CD4-positive, alpha-beta memory T cell (primary cell): ENCODE measurements at places on chromosomes 4 and X.

DNA sequence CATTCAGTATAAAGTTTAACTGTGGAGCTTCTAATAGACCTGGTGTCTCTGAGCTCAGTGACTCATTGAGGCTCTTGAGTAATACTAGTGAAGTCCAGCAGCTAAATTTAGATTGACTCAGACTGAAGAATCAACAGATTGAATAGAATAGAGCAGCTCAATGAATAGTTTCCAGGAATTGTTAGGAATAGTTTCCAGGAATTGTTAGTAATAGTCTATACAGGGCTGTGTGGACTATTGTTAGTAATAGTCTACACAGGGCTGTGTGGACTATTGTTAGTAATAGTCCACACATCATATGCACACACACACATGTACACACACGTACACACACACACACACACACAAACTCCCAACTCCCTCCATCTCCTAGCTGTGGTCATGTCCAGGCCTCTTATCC lies 3.0 kb downstream of the GIMD1 start:
- DNase-seq: no peak

DNA sequence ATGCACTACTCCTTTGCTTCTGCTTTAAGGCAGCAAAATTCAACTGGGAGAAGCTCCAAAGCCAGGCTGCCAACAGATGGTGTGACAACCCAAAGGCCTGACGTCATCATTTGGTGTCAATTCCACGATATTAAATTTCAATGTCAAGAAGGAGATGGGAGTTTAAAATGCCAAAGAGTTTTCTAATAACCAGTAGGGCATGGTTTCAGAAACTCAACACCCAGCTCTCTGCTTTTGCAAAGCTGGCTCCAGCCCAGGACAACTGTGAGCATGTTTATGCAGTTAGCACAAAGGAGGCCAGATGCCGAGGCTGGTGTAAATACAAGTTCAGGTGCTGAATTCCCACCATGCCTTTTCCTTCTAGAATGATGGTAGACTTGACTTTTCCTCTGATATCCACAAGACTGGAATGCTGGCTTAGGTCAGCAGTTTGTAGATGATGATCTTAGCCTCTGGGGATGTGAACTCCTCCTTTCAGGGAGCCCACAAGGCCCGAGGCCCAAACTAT lies 67.3 kb downstream of the AFAP1 start:
- DNase-seq: no peak

GRCh38 chr4:151091047-151091446 lies 8.4 kb upstream of the RPS3A start:
- no peak for DNase-seq

GRCh38 chr4:156193106-156193505 lies 239.4 kb upstream of the CTSO start:
- no peak for DNase-seq

DNA sequence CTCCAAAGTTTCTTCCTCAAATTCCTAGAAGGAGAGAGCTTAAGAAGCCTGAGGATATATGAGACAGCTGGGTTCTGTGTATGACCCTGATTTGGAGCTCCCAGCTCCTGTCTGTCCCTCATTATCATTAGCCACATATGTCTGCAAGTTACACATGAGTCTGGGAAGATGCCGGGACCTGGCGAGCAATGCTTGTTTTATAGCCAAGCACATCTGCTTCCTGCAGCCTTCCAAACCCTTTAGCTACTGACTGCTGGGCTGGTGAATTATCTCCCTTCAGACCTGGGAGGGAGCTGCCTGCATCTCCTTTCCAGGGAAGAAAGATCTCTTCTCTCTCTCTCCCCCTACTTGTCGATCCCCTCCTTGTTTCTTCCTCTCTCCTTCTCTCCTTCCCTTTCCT lies 556.7 kb upstream of the BOD1L1 start:
- DNase-seq: no peak

DNA sequence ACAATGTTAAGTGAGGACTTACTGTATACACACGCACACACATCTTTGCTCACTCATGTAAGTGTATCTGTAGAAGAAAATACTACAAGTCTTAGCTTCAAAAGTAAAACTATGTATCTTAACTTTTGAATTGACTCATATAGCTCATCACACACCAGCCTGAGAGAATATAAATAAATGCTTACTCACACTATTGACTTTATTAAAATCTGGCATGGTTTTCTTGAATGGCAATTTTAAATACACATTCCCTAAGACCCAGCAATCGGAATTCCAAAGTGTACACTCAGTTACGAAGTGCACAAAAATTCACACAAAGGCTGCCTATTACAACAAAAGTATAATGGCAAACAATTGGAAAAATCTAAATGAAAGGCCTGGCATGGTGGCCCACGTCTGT lies 2.0 kb downstream of the ERCC6L start:
- DNase-seq: no peak

DNA sequence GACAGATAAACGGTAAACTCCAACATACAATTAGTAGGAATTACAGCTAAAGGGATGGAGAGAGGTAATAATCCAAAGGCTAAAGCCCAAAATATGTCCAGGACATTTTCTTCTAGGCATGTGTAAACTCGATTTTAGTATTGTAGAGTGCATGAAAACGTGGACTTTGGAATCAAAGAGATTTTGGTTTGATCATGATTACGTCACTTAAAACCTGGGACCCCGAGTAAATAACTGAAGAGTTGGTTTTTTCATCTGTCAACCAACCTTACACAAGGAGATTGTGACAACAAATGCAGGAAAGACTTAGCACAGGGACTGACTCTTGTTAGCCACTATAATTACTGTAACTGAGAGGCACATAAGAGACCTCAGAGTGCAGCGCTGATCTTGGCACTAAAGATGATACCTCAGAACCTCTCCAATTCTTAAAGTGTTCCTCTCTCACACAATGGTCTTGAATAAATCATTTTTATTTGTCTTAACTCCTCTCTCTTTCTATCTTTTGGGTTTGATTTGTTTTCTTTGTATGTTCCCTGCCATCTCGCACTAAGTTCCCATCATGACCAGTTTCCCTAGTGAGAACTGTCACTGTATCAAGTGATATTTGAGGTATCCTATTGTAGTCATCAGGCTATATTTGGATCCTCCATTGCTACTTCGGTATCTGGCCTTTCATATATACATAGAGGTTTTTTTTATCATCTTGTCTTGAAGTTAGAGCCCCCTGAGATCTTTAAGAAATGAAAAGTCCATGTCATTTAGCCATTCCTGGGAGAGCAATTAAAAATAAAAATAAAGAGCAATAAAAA lies 32.2 kb upstream of the MSL3 start:
- no peak for DNase-seq
